ENCODE measurements at places on chromosomes 12 and 14. TPM values are rescaled to one million over a fixed set of nuclear protein-coding genes. Genes with fewer than 3 reads are reported as not detected.

GRCh38 chr12:2769866-2770533 is 24.8 kb upstream of the FKBP4 start:
- no peak overlapping the region for H3K4me3 ChIP-seq
- H3K27me3 ChIP-seq, result no peaks in the 10 kb centered on the region
- H3K27ac ChIP-seq, result no peak overlapping the region

- H3K27me3 ChIP-seq, result no peaks in the 10 kb centered on the region
- no peaks in the 10 kb centered on the region for H3K36me3 ChIP-seq
Measured at GRCh38 chr14:91582761-91583160, 72.7 kb upstream of the PPP4R3A start.

GRCh38 chr14:92511453-92512238 is 1.9 kb upstream of the RIN3 start:
- H3K27ac ChIP-seq, result no peak overlapping the region
- peaks cover 26% of the 10 kb centered on the region for H3K27me3 ChIP-seq
- no peak for DNase-seq
- 0 out of 2 replicates have a peak, but pooled peaks cover 5% of the 10 kb centered on the region for H3K4me1 ChIP-seq

GRCh38 chr12:93002293-93003054 is 73.4 kb upstream of the EEA1 start:
- H3K36me3 ChIP-seq, result no peaks in the 10 kb centered on the region
- H3K27ac ChIP-seq, result no peak overlapping the region
- H3K4me1 ChIP-seq, result no peaks in the 10 kb centered on the region
- H3K27me3 ChIP-seq, result no peaks in the 10 kb centered on the region
- no peak for DNase-seq
- H3K4me3 ChIP-seq, result no peak overlapping the region

GRCh38 chr14:103535081-103535890 is 6.3 kb downstream of the TRMT61A start:
- no peak overlapping the region for H3K27ac ChIP-seq
- no peaks in the 10 kb centered on the region for H3K36me3 ChIP-seq
- no peak overlapping the region for H3K4me3 ChIP-seq
- H3K4me1 ChIP-seq, result no peaks in the 10 kb centered on the region
- no peaks in the 10 kb centered on the region for H3K27me3 ChIP-seq

DNA sequence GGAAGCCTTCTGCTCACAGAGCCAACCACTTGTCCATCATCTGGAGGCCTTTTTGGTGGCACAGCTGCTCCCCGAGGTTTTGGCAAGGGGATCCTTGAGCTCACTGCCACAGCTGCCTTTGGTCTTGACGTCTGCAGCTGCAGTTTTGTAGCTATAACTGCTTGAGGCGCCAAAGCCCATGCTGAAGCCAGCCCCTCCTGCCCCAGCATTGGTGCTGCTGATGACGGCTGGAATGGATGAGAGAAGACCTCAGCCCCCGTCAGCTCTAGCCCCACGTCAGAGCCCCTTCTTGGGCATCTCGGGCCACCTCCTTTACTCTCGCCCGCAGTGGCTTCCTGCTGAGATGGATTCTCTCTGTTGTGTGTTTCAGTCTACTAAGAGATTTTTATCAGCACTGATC is 12.3 kb upstream of the KRT74 start:
- no peak overlapping the region for H3K4me3 ChIP-seq
- H3K27ac ChIP-seq, result no peak overlapping the region
- no peak for DNase-seq
- H3K27me3 ChIP-seq, result no peaks in the 10 kb centered on the region
- no peaks in the 10 kb centered on the region for H3K36me3 ChIP-seq
- no peaks in the 10 kb centered on the region for H3K4me1 ChIP-seq

Gene CTSG
- total RNA-seq, result not detected

DNA sequence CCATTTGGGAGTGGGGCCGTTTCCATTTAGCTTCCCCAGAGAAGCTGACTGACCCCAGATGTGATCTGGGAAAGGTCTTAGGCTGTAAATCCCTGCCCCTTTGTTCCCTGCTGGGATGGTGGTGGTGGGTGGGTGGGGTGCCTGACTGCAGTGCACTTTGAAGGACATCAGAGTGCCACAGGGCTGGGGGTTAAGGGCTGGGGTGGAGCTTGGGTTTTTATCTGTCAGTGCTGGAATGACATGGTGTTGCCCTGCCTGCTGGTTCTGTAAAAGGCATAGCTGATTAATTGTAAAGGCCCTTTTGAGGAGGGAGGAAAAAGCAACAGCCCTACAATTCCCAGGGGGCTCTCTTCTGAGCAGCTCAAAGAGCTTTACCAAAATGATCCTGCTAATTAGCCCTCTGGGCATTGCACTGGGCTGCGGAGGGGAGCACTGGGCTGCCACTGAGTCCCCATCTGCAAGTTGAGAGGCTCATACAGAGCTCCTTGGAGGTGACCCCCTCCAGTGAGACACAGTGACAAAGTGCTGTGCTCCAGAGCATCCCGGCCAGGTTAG is 21.1 kb downstream of the PLEKHG3 start:
- no peaks in the 10 kb centered on the region for H3K27me3 ChIP-seq
- H3K36me3 ChIP-seq, result peaks cover 9% of the 10 kb centered on the region
- H3K4me3 ChIP-seq, result no peak overlapping the region
- DNase-seq, result no peak

Data from H1 (cell line).